Forelimb muscle (tissue), 1 donor: ENCODE measurements at places on chromosomes 7 and 10. TPM values are rescaled to one million over a fixed set of nuclear protein-coding genes. Genes with fewer than 3 reads are reported as not detected.

Gene CXCL12
- polyA plus RNA-seq: 206 TPM

Gene GNAT3
- 0.11 TPM for polyA plus RNA-seq

Gene C7orf57
- polyA plus RNA-seq: 0.06 TPM

Gene DOCK4
- polyA plus RNA-seq: 7.5 TPM

Gene ADAM8
- 2.4 TPM for polyA plus RNA-seq

Gene SFXN4
- 24.0 TPM for polyA plus RNA-seq

Gene LDB3
- polyA plus RNA-seq: 992 TPM

Gene ZNF117
- polyA plus RNA-seq: 18.9 TPM

Gene OPN1SW
- 2.0 TPM for polyA plus RNA-seq

Gene CPA4
- polyA plus RNA-seq: 2.2 TPM
